PC-9 (cell line): ENCODE measurements at places on chromosomes 7 and 10.

DNA sequence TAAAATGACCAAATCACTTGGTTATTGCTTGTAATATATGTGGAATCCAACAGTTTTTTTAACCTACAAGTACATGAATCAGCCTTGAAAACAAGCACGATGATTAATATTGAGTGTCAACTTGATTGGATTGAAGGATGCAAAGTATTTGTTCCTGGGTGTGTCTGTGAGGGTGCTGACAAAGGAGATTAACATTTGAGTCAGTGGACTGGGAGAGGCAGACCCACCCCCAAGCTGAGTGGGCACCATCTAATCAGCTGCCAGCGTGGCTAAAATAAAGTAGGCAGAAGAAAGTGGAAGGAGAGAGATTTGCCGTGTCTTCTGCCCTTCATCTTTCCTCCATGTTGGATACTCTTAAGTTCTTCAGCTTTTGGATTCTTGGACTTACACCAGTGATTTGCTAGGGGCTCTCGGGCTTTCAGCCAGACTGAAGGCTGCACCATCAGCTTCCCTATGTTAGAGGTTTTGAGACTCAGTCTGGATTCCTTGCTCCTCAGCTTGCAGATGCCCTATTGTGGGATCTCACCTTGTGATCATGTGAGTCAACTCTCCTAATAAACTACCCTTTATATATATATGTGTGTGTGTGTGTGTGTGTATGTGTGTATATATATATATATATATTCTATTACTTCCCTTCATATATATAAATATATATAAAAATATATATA, 118.4 kb upstream of the WDR11 start:
- no peak overlapping the region for H3K4me3 ChIP-seq
- H3K4me1 ChIP-seq: no peaks in the 10 kb centered on the region
- H3K36me3 ChIP-seq: no peaks in the 10 kb centered on the region
- no peak overlapping the region for H3K27ac ChIP-seq
- H3K27me3 ChIP-seq: no peaks in the 10 kb centered on the region

DNA sequence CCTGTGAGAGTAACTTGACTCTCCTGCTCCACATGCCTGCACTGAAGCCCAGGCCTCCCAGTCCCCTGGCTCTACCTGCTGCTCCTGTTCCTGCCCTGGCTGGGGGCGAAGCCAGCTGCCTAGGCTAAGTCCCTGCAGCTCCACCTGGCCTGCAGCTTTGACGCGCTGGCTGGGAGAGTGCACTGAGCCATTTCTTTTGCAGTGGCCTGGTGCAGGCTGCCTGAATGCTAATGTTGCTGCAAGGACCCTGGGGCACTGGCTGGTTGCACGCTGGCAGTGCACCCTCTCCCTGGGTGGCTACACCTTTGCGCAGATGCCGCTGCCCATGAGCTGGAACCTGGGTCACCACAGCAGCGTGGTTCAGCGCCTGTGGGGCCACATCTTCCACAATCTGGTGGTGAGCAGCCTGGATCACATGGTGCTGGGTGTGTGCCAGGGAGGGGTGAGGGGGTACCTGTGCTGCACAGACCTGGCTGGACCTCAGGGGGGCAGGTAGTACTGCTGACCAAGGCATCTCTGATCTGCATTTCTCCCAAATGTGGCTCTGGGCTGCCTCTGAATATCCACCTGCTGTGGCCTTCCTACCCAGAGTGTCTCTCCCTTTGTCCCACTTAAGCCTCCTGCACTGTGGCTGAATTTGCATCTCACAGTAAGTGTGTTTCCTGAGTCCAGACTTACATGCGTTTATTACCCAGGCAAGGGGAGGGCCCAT, 20.0 kb downstream of the IMPDH1 start:
- no peak overlapping the region for H3K4me3 ChIP-seq
- no peaks in the 10 kb centered on the region for H3K27me3 ChIP-seq
- no peak overlapping the region for H3K27ac ChIP-seq
- DNase-seq: no peak
- H3K4me1 ChIP-seq: peaks cover 17% of the 10 kb centered on the region; the same call in 1 of the 2 replicates

DNA sequence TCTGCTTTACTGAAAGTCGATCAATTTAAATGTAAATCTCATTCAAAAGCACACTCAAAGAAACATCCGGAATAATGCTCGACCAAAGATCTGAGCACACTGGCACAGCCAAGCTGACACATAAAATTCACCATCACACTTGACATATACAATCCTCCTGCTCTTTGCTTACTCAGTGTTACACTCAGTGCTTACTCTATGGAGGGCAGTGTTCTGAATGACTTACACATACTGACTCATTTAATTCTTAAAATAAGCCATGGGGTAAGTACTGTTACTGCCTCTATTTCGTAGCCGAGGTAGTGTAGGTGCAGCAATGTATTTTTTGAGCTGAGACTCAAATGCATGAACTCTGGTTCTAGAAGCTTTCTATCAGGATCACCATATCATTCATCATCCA, 421.5 kb upstream of the LRRN3 start:
- H3K36me3 ChIP-seq: no peaks in the 10 kb centered on the region
- H3K27ac ChIP-seq: no peak overlapping the region
- no peak for DNase-seq
- no peak overlapping the region for H3K4me3 ChIP-seq

GRCh38 chr10:99522470-99523250, 10.1 kb upstream of the NKX2-3 start:
- H3K4me1 ChIP-seq: no peaks in the 10 kb centered on the region
- H3K4me3 ChIP-seq: no peak overlapping the region
- H3K27me3 ChIP-seq: 0 out of 2 replicates have a peak, but pooled peaks cover 3% of the 10 kb centered on the region
- no peaks in the 10 kb centered on the region for H3K36me3 ChIP-seq

DNA sequence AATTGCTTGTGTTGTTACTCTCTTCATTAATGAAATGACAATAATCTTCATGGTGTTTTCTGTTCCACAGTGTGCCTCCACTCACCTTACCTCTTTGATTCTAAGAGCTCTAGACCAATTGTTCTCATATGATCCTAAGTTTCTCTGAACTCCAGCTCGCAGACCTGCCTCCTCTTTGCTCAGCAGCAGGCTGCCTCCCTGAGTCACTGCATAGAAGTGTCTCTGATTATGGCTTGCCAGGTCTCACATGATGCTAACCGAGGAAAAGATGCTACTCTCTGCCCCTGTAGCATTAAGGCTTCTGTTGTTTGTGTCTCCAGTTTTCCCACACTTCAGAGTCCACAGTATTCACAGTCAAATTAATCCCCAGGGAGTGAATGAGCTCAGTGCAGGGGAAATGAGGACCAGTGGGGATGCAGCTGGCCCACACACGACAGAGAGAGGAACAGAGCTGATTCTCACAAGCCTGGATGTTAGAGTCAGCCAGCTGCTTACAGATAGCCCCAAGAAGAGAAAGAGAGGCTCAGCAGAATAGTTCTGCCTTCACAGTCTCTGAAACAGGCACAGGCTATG, 145.9 kb upstream of the EGR2 start:
- no peak for DNase-seq
- H3K4me3 ChIP-seq: no peak overlapping the region
- H3K27me3 ChIP-seq: no peaks in the 10 kb centered on the region
- no peaks in the 10 kb centered on the region for H3K36me3 ChIP-seq
- no peaks in the 10 kb centered on the region for H3K4me1 ChIP-seq

GRCh38 chr7:108103558-108104298, 26.4 kb downstream of the LAMB4 start:
- peaks cover 32% of the 10 kb centered on the region for H3K4me1 ChIP-seq
- H3K4me3 ChIP-seq: no peak overlapping the region
- H3K36me3 ChIP-seq: no peaks in the 10 kb centered on the region
- DNase-seq: no peak
- no peak overlapping the region for H3K27ac ChIP-seq
- no peaks in the 10 kb centered on the region for H3K27me3 ChIP-seq
